Activated T-cell treated with anti-CD3 and anti-CD28 coated beads, Interleukin-2, amount 50 U/mL, for 72 hours (primary cell): ENCODE measurements at places on chromosomes 13 and 19.

- no peak for DNase-seq
These were observed 9.5 kb downstream of the GAS6 start for GRCh38 chr13:113854238-113855011.

DNA sequence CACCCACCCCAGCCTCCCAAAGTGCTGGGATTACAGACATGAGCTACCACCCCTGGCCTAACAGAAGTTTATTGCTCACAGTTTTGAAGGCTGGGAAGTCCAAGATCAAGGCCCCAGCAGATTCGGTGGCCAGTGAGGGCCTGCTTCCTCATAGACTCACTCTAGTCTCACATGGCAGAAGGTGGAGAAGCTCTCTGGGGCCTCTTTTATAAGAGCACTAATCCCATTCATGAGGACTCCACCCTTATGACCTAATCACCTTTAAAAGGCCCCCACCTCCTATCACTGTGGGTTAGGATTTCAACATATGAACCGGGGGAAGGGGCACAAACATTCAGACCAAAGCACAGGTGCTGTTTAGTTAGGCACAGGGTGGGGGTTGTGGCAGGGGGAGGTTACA is 6.9 kb upstream of the SWSAP1 start:
- no peak for DNase-seq

- DNase-seq, result no peak
These were observed 410.9 kb downstream of the FOXO1 start for GRCh38 chr13:40255551-40255950.

GRCh38 chr13:70338609-70339008 is 230.4 kb upstream of the KLHL1 start:
- no peak for DNase-seq

DNA sequence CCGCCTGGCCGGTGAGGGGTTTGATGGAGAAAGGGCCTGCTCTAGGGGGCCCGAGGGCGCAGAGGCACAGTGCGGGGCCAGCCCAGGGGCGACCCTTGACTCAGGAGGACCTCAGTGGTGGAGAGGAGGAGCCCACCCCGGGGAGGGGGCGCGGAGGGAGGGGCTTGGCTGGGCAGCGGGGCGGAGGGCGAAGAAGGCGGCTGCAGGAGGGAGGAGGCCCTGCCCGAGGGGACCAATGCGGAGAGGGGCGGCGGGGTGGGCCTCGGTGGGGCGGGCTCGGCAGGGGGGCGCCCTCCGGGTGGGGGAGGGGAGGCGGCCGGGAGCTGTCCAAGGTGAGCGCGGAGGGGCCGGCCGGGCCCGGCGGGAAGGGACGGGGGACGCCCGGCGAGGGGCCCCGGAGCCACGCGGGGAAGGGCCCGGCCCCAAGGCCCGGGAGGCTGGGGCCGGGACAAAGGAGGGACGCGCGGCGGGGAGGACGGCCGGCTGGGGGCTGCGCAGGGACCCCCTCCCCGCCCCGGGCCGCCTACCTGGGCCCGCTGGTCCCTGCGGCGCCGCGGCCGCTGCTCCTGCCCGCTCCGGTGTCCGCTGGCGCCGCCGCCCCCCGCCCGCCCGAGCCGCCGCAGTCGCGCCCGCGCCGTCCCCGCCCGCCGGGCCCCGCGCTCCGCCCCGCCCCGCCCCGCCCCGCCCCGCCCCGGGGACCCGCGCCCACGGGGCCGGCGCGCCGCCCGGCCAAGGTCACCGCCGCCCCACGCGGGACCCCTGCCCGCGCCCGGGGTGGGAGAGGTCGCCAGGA is at the start of gene DIRAS1:
TSS of gene DIRAS1 (minus strand) at position 596 of the 793 bp plus-strand sequence. CDS start 3,566 bp downstream, outside the sequence.
- DNase-seq, result no peak

- no peak for DNase-seq
These were observed 6.2 kb downstream of the TLE6 start for GRCh38 chr19:2983351-2984214.

- DNase-seq, result no peak
These were observed 11.2 kb upstream of the ERVV-1 start for GRCh38 chr19:53002479-53002878.

DNA sequence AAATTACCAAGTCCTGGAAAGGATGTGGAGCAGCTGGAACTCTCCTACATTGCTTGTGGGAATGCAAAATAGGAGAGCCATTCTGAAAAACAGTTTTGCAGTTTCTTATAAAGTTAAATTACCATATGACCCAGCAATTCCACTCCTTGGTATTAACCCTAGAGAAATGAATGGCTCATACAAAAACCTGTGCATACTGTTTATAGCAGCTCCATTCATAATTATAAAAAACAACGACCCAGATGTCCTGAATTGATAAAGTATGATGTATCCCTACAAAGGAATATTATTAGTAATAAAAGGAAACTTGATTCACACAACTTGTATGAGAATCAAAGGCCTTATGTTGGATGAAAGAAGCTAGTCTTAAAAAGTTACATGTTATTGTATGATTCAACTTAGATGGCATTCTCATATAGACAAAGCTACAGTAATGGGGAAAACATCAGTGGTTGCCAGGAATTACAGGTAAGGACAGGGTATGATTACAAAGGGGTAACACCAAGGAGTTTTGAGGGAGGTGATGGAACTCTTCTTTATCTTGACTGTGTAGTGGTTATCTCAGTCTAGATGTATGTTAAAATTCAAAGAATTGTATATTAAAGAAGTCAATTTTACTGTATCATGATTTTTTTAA is 35.4 kb downstream of the GPR180 start:
- DNase-seq, result no peak

DNA sequence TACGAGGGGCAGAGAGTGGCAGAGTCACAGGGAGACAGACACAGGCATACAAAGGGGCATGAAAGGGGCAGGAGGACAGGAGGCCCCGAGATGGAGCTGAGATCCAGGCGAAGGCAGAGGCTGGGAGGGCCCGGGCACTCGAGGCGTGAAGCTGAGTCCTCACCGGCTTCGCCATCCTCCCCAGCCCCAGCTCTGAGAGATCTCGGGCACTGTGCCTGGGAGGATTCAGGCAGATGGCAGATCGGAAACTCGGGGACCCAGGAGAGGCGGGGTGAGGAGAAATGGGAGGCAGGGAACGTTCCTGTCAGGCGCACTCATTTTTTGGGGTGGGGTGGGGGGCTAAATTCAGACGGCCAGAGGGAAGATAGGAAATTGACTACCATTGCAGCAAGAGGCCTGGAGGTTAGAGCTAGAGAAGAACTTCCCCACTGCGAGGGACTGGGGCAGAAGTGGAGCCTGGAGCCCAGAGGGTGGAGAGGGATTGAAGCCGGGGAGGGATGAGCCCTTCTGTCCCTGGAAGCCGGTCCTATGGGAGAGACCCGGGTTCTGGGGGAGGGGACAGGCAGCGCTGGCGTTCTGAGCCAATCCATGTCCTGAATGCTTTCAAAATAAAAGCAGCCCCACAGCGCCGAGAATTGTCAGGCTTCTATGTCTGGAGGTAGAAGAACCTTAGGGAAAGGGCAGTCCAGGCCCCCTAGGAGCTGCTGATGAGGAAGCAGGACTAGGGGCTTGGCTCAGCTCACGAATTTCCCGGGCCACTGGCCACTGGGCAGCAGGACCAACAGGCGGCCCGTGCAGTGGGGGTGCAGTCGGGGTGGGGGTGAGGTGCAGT is 12.6 kb downstream of the LRRC4B start:
- DNase-seq, result no peak

DNA sequence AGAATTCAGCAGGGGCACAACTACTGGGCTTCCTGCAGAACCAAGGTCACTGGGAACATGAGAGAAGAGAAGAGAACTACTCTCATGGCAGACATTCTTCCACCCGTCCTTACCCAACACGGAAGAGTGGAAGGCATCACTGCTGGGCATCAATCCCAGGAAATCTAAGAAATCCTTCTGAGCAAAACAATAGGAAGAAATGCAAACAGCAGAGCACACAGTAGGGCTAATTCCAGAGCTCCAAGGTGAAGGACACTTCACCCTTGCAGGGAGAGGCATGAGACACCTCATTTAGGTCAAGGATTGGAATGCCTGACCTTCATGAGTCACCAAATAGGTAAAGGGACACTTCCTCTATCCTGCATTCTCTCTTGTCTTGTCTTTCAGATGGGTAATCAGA is 2.8 kb downstream of the ERVV-2 start:
- DNase-seq, result no peak

DNA sequence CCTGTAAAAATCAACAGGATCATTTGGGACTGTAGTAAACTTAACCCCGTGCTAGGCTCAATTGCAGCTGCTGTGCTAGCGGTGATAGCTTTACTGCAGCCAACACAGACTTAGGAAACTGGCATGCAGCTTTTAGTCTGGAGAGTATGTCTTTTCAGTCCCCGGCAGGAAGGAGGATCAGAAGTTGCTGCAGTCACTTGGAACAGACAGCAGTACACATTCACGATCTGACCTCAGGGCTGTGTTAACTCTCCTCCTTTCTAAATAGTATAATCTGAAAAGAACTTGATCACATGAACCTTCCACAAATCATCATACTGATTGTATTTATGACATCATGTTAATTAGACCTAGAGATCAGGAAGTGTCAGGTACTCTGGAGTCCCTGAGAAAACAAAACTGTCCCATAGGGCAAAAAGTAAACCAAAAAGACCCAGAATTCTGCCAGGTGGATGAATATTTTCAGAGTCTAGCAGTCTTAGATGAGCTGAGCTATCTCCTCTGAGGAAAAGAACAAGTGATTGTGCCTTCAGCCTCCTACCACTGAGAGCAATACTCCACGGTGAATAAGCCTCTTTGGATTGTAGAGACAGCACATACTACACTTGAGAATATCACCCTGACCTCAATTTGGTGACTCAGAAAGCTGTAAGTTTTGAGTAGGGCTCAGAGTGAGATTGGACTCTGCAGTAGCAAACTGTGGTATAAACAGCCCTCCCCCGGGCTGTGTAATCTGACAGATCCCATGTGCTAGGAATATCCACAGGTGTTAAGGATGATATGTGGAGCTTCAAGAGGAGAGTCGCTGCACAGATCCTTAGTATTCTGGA is 181.0 kb upstream of the GPR12 start:
- peak; percentile 5 for DNase-seq

- DNase-seq, result no peak
These were observed 18.1 kb downstream of the DPP9 start for GRCh38 chr19:4705413-4706131.

- DNase-seq, result no peak
These were observed 21.4 kb downstream of the BBC3 start for GRCh38 chr19:47209319-47210179.
